ENCODE measurements at places on chromosomes 12 and 14.
A peak's percentile ranks its signal among the peaks of the same experiment; 100 is the strongest.

DNA sequence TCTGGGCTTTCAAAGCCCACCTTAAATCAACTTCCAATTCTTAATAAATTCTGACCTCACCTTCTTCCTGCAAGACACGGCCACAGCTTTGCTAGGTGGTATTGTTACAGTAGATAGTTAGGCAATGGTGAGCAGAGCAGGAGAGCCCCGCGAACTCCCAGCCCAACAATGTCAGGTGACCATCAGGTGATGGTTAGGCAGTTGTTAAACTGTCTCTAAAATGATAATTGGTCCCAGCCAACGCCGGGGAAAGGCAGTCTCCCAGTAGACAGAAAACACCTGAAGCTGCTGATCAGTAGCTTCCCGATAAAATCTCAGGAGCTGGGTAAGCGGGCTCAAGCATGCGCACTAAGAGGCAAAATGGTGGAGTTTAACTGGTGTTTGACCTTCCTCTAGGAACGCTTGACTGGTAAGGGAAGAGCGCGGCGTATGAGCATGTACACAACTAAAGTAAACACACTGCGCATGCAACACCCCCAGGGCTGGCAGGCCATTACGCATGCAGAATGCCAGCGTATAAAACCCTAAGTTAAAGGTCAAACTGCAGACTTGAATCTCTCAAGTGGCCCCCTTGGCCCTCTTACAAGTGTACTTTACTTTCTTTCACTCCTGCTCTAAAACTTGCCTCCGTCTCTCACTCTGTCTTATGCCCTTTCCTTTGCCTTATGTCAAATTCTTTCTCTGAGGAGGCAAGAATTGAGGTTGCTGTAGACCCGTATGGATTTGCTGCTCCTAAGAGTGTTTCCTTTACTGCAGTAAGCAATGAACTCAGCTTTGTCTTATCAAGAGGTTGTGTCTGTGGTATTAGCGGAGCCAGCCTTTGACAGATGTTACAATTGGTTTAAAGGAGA is 113.5 kb downstream of the C12orf75 start:
- DNase-seq: no peak

DNA sequence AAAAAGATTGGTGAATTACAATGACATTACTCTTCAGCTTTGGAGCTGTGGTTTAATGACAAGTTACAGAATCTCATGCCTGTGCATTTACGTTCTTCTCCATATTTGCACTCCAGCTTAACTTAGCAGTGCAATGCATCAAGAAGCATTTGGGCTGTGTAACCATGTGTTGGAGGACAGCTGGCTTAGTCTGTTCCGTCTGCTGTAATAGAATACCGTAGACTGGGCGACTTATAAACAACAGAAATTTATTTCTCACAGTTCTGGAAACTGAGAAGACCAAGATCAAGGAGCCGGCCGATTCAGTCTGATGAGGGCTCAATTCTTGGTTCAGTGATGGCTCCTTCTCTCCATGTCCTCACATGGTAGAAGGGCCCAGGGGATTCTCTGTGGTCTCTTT is 943.5 kb downstream of the BCL11B start:
- DNase-seq: no peak

DNA sequence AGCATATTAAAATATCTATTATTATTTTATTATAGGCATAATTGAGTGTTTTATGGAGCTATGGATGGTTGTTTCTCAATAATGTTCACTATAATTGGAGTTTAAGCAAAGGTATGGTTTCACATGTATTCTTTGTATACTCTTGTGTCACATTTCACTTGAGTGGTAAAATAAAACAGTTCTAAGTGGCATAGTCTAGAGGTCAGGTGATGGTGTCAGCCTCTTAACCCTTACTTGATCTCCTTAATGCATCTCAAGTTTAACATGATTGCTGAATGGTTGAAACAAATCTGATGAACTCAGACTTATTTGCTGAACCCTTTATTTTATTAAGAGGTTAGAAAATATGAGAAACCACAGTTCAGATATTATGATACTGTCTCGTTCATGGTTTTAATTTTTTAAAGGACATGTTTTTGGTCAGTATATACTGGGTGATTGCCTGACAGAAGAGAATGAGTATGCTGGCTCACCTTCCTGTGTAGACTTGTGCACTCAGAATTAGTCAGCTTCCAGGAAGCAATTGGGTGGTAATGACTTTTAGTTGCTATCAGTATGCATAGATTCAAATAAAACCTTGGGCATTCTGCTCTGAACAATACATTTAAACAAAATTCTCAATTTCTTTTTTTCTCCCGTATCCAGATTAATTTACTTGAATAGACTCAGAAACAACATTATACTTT is 464.6 kb downstream of the PCNX1 start:
- peak; percentile 73 for DNase-seq

- no peak for DNase-seq
These were observed 21.8 kb downstream of the MGAT4C start for GRCh38 chr12:86234316-86234855.

GRCh38 chr14:24699052-24699451 is 65.1 kb upstream of the GZMB start:
- no peak for DNase-seq

DNA sequence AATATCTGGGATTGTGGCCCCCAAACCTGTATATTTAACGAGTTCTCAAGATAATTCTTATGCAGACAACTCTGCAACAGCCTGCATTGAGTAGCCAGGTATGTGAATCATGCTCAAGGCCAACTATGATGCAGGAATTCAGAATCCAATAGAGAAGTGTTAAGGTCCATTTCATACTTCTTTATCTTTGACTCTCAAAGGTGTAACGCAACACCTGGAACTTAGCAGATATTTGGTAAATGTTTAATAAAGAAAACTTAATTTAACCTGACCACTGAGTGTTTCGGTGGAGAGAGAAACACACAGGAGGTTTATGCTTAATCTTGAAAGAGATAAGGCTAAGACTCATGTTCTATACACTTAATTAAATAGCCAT is 156.5 kb upstream of the PLEKHG7 start:
- DNase-seq: no peak

DNA sequence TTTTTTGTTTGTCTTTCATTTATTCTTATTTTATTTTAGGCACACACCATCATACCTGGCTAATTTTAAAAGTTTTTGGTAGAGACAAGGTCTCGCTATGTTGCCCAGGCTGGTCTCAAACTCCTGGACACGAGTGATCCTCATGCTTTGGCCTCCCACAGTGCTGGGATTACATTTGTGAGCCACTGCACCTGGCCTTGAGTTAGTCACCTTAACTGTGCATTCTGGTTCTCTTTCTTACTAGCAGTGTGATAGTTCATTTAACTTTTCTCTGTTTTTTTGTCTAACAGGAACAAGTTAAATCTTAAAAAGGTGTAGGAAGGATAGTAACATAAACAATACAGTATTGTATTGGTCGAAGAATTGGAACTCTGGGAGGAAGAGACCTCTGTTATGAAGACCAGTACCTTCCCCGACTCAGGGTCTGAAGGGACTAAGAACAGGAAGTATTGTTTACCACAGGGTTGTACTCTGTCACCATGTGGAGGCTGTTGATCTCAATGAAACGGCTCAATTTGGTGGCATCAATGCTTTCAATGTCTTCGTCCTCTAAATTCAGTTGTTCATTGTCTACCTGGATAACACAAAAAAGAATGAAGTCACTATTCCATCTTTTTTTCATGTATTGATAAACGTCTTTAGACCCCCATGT is 17.7 kb downstream of the ERP27 start:
- DNase-seq: no peak

GRCh38 chr14:93142854-93143652 is 27.3 kb upstream of the ITPK1 start:
- no peak for DNase-seq

DNA sequence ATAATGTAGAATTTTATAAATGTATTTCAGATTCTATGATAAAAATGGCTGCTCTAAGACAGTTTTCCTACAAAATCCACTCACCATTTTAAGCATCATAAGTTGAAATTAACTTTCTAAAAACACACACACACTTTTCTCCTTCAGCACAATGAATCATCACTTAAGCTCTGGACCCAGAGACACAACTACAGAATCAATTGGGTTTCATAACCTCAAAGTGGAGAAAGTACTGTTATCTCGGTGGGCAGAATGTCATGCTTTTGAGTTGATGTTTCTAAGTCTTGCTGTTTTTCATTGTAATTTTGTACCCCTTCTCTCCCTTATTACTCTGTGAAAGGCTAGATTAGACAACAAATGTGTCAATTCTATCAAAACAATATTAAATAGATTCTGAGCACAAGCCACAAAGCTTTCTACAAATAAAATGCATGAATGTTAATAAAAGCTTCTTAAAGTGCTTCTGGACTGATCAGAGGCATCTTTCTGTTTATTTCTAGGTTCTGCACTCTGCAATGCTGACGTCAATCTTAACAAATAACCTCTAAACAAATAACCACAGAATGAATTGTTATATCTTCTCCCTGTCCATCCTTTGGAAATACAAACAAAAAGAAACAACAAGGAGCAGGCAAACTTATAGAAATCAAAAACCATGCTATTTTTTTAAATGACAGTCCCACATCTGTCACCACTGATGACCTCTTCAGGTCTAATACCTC is 8.2 kb downstream of the IPO8 start:
- DNase-seq: no peak

DNA sequence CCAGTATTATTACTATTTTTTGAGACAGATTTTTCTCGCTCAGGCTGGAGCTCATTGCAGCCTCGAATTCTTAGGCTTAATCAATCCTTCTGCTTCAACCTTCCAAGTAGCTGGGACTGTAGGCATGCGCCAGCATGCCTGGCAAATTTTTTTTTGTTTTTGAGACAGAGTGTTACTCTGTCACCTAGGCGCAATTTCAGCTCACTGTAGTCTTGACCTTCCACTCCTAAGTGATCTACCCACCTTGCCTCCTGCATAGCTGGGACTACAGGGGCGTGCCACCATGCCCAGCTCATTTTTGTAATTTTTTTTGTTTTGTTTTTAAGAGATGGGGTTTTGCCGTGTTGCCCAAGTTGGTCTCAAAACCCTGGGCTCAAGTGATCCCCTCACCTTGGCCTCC is 15.2 kb downstream of the ERC1 start:
- DNase-seq: no peak

DNA sequence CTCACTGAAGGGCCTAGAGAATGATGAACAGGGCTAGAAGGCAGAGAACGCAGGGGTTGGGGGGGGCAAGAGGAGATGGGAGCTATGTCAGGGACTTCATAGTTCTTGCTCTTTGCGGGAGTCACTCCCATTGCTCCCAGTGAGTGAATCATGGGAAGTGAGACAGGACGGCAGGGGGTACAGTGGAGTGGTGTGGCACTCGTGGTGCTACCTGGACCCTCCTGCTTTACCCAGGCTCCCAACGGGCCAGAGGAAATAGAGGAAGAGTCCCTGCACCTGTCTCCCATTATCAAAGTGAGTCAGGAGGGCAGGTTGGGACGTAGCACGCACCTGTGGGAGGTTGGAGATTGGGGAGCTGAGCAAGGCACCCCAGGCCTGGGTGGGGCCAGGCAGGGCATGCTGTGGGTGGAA is 1.3 kb upstream of the KRT8 start:
- peak; percentile 46 for DNase-seq

GRCh38 chr12:53586745-53587144 is 39.4 kb downstream of the ATF7 start:
- no peak for DNase-seq

DNA sequence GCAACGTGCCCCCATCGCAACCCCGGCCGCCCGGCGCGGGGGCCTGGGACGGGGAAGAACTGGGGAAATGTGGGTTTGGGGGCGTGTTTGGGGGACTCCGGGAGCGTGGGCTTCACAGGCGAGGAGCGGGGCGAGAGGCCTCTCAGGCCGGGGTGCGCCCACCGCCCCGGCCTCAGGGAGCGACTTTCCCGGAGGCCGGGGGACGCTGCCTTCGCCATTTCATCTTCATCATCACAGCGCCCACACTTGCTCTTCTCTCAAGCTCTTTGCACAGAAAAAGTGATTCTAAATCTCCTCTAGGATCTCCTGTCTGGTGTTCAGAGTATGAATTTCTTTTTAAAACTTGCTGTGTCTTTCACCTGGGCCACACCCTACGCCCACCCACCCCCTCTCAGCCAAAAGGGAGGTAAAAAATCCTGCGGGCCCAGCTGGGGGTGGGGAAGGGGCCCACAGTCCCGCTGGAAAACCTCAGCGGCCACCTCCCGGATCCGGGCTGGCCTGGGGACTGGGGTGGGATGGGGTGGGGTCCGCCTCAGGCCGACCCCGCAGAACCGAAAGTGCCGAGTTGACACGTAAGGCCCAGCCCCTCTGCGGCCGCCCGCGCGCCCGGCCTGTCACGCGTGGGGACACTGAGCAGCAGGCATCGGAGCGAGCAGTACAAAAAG is 7.4 kb downstream of the CDKN1B start:
- no peak for DNase-seq

DNA sequence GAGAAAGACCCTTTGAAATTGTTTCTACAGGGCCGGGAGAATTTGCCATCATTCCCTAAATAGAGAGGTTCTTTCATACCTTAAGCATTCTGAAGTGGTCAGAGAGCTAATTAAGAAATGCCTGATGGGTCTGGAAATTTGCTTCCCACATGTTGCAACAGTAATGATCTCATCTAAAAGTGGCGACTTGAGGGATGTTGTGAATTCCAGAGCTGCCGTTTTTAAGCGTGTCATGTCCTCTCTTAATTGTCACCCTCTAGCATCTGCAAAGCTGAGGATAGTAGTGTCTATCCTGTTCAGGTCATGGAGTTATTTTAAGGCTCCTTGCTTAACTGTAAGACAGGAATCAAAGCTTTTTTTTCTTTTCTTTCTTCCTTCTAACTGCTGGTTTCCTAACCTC is 60.4 kb downstream of the FOS start:
- DNase-seq: no peak

DNA sequence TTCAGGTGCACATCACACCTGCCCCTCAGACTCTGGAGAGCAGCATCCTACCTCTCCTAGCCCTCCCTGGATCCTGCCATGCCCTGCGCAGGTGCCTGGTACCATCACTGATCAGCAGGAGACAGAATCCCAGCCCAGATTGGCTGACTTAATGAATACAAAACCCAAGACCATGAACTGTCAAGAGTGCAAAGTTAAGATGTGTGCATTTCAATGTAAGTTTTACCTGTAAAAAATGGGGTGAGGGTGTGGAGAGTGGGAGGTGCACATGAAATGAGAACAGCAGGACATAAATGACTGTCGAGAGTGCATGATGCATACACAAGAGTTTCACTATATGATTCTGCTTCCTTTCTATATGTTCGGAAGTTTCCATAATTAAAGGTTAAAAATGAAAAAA is 57.9 kb upstream of the GPR68 start:
- DNase-seq: no peak

DNA sequence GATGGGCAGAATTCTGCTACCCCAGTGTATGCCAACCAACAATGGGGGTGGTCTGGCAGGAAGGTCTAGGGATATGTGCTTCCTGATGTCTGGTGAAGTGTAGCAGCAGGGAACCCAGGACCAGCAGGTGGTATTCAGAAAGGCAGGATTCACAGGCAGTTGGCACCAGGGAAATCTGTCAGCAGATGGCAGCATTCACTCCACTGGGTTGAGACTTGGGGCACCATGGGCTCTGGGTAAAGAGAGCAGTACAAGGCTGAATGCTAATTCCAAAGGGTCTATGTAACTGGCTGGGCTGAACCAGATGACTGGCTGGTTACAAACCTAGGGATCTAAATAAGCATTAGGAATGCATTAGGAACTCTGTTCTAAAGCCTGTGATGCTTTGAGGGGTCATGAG is 466.9 kb upstream of the STXBP6 start:
- no peak for DNase-seq

GRCh38 chr14:60616461-60616959 is 32.8 kb downstream of the SIX1 start:
- DNase-seq: no peak

Measured in epithelial cell of prostate (primary cell).